Activated CD4-positive, alpha-beta T cell treated with anti-CD3 and anti-CD28 coated beads for 1 hour (primary cell): ENCODE measurements at places on chromosomes 5 and 9.

- no peak for DNase-seq
Measured at GRCh38 chr5:141686648-141687416, 4.8 kb upstream of the ARAP3 start.

DNA sequence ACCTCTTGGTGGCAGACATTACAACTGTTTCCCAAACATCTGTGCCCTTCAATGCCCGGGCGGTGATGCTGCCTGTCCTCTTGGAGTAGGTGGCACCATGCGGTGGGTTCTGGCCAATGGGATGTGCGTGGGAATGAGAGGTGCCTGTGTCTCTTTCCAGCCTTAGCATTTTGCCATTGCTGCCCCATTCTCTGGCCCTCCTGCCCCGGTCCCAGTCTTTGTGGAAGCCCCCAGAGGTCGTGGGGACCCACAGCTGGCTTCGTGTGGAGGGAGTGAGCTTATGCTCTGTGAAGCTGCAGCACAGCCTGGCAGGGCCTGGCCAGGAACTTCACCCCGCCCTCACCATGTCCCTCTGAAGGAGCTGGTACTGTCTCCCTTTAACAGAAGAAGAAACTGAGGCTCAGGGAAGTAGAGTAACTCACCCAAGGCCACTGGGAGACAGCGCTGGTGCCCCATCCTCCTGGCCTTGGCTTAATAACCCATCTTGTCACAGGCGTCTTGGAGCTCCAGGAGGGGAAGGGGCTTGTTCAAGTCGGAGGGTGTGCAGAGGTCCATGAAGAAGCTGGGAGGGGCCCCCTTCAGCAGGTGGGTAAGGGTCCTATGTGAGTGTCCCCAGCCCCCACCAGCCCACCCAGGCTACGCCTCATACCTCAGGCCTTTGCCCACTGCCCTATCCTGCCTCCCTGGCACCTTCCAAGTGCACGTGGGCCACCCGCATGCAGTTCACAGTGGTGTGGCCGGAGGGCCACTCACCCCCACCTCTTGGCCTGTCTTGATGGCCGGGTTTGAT, 173.6 kb downstream of the GAPVD1 start:
- DNase-seq, result no peak

DNA sequence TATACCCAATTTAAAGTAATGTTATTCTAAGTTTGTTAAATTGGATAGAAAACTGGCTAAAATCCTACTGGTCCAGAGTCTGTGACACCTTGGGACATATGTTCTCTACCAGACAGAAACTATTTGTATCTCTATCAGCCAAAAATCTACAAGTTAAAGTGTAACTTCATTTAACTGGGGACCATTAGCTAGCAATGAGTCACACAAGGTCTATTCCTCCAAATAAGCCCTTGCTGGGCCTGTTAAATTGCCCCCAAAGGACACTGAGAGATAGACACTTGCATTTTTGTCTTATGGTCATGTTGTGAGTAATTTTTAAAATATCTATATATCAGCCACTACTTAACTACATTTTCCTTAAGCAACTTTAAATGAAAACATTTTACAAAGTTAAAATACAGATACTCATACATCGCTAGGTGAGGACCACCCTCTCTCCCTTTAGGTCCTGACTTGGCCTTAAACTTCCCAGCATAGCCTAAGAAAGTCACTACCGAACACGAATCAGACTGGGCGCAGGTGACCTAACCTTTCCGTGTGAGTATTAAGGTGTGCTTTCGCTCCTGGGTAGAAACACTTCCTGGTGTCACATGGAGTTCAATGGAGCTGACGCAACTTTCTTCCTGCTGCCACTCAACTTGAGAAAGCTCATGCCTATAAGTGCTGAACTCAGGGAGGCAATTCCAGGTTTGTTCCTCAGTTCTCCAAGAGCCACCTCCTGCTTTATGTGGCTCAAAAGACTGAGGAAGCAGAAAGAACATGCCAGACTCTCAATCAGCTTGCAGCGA, 249.1 kb downstream of the DIRAS2 start:
- DNase-seq, result no peak

DNA sequence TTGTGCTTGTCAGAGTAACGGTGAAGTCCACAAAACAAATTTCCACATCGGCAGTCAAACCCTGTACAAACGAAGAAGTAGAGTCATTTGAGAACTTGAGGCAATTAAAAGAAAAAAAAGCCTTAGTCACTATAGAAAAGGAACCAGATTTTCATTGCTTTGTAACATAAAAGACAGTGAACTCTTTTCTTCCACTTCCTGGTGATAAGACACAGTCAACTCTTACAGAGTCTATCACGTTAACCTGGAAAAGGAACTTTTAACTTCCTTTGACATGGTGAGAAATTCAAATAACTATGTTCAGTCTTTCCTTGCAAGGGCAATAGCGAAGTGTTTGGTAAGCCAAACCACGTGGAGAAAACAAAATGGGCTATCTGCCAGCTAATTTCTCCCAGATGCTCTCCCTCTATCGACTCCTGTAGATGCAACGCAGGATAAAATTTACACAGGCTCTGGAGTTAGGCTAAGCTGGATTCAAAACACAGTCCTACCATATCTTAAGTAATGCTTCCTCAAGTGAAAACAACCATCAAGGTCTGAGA, 8.9 kb downstream of the ZFAND5 start:
- no peak for DNase-seq

DNA sequence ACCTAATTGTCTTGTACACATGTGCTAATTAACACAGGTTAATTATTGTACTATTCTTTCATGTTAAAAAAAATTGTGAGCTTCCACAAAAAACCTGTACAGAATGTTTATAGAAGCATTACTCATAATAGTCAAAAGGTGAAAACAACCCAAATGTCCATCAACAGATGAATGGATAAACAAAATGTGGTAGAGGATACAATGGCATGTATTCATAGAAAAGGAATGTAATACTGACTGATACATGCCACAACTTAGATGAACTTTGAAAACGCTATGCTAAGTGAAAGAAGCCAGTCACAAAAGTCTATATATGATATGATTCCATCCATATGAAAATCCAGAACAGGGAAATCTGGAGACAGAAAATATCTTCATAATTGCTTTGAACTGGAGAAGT, 25.6 kb downstream of the RRAGA start:
- DNase-seq, result no peak

GRCh38 chr9:22060831-22061383, 51.8 kb upstream of the CDKN2B start:
- no peak for DNase-seq

GRCh38 chr5:17951392-17952169, 317.3 kb downstream of the TAF11L14 start:
- no peak for DNase-seq

DNA sequence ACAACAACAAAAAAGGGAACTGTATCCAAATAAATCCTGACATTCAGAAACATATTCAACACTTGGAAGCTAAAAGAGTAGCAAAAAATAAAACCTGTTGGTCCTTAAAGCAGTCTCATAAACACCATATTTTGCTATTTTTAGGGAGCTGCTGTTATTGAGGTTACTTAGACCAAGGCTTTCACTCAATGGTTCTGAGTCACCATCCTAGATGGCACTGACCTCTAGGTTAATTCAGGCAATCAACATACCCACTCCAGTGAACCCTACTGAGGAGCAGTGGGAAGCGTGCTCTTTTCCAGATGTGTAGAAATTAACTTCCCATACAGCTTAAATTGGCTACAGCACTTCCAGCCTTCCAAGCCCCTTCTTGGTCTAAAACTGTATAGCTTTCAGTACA, 5.2 kb downstream of the GNAQ start:
- no peak for DNase-seq
